IMR-90 (cell line): ENCODE measurements at places on chromosomes 4 and X. TPM values are rescaled to one million over a fixed set of nuclear protein-coding genes. Genes with fewer than 3 reads are reported as not detected.

GRCh38 chrX:122115604-122116003 lies 1068.2 kb downstream of the GLUD2 start:
- no peak for DNase-seq

DNA sequence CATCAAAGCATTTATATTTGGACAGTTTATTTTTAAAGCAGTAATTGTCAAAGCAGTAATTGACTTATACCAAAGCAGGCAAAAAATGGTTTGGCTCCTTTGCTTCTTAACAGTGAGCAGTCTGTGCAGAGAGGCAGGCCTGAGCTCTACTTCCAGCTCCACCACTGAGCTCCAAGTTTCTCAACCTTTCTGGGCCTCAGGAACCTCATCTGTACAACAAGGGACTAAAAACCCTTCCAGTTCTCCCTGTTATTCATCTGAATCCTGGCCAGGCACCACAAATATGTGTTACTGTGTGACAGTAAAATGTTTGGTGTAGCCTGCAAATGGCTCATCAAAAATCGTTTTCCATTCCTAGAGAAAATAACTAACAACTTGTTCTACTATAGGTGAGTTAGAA lies 88.7 kb upstream of the TTC29 start:
- peak; percentile 7 for DNase-seq

GRCh38 chr4:177401658-177402273 lies 40.5 kb downstream of the AGA start:
- DNase-seq = no peak

Gene CLDN34
- under 0.01 TPM in 1 of 2 replicates, not detected in the other for total RNA-seq

Gene MAGEA12
- total RNA-seq = not detected in 2 replicates

DNA sequence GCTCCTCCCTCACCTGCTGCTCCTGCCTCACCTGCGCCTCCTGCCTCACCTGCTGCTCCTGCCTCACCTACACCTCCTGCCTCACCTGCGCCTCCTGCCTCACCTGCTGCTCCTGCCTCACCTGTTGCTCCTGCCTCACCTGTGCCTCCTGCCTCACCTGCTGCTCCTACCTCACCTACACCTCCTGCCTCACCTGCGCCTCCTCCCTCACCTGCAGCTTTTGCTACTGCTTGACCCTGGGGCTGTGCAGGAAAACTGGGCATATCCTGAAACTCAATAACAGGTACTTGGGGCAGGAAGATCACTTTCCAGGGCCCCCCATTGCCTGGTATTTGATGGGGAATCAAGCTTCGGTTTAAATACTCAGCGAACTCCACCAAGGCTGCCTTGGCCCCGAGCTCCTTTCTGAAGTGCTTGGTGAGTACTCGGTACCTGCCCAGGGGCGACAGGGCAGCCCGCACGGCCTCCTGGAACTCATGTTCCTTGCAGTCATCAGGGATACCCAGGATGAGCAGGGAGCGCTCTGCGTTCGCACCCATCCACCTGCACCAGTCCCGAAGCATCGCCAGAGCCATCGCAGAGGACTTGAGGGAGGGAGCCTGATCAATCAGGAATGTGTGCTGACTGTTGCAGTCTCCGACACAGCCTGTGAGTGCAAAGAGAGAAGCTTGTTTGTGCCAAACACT lies 2.7 kb downstream of the PNMA6E start:
- DNase-seq = no peak

- DNase-seq = no peak
These were observed 330.3 kb upstream of the EPHA5 start for GRCh38 chr4:66000510-66001117.

- DNase-seq = no peak
These were observed 280.2 kb downstream of the ADGRA3 start for GRCh38 chr4:22235698-22236097.

Gene SORCS2
- total RNA-seq = 0.28 and 0.36 TPM in 2 replicates

Gene SYNPO2
- 1.7 and 1.8 TPM in 2 replicates for total RNA-seq

GRCh38 chr4:16120720-16121119 lies 36.9 kb upstream of the PROM1 start:
- DNase-seq = peak; percentile 1

DNA sequence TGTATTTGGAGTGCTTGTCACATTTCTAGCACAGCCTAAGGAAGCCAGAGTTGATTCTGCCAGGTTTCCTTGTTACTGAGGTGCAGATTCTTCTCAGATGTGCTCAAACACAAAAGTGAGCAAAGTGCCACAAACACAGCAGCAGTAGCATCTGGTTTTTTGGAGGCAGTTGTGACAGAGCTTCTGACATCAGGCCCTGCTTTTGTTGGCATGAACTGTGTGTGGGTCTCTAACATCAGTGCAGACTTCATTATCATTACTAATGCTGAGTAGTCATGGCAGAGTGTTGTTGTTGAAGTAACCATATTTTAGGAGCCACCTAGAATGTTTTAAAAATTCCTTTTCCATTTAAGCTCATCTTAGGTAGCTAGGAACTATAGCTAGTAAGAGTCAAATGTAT lies 656.6 kb downstream of the ANKRD50 start:
- peak; percentile 31 for DNase-seq

Gene TEC
- 0.54 and 1.1 TPM in 2 replicates for total RNA-seq
